ENCODE measurements at places on chromosomes 4 and X.

GRCh38 chr4:82140422-82140821, 233.4 kb downstream of the HNRNPD start:
- DNase-seq = no peak

- no peak for DNase-seq
Observed at GRCh38 chrX:44908153-44908552, 35.2 kb downstream of the KDM6A start.

- DNase-seq = no peak
Observed at GRCh38 chrX:38929966-38930421, 128.7 kb downstream of the MID1IP1 start.

DNA sequence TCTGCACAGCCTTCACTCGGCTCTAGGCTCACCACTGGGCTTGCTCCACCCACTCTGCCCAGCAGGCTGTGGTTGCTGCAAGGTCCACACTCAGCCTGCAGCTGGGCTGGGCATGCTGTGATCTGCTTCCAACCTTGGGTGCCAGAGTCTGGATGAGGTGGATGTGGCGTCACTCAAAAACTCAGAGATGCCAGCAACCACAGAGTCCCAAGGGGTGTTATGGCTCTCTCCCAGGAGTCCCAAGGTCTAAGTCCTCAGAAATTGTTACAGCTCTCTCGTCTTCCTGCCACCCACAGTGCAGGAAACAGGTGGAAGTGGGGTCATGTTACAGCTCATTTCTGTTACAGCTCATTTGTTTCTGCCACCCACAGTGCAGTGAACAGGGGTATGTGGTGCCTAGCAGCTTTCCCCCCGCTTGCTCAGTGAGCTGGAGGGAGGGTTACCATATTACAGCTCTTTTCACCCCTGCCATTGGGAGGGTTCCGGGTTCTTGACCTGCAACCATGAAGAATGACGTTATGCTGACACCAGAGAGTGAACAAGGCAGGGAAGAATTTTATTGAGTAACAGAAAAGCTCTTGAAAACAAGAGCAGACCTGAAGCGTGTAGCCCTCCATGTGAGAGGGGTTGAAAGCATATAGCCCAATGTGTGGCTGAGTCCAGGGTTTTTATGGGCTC, 893.9 kb downstream of the PCDH7 start:
- DNase-seq = no peak

- DNase-seq = no peak
Observed at GRCh38 chr4:169259271-169259670, 11.5 kb downstream of the SH3RF1 start.

- DNase-seq = no peak
Observed at GRCh38 chrX:3371163-3371562, 24.7 kb upstream of the MXRA5 start.

- DNase-seq = no peak
Observed at GRCh38 chr4:119937746-119938145, 128.9 kb downstream of the MAD2L1 start.

DNA sequence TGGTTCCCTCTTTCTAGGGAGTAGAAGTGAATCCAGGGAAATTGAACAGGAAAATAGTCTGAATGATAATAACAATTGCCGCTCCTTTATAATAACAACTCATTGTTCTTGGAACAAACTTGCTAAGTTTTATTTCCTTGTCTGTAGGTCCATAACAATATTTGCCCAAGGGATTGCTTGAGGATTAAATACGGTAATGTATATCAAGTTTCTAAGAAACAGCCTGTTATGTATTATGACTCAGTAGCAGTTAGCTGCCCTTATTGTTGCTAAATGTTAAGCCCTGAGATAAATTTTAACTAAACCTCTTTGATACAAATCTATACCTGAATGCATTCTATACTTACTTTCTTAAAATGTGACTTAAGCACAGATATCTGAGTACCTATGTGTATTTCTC, 215.9 kb upstream of the AADAT start:
- DNase-seq = no peak

- no peak for DNase-seq
Observed at GRCh38 chr4:148445860-148446330, 3.7 kb upstream of the NR3C2 start.

- no peak for DNase-seq
Observed at GRCh38 chr4:47368211-47368610, 95.3 kb downstream of the COMMD8 start.

- DNase-seq = no peak
Observed at GRCh38 chr4:103904123-103904522, 184.3 kb upstream of the TACR3 start.

DNA sequence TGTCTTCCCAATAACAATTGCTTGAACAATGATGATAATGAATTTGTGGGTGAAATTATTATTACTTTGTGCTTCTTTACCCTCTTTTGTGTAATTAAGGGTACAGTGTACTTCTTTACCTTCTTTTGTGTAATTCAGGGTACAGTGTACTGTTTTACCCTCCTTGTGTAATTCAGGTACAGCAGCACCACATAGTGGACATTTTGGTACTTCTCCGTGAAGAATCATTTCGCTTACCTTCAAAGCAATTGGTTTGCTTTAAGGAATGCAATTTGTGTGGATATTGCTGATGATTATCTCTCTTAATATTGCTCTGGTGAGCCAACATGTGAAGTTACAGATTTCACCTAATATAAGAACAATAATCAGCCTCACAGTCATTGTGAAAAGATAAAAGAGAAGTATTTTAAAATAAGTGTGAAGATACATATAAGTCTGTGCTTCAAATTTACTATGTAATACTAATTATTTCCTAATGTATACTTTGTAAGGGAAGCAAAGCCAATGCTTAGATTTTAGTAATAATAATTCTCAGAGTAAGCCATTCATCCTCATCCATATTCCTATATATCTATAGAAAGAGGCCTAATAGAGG, 27.2 kb upstream of the SEC24B start:
- DNase-seq = peak; percentile 56

DNA sequence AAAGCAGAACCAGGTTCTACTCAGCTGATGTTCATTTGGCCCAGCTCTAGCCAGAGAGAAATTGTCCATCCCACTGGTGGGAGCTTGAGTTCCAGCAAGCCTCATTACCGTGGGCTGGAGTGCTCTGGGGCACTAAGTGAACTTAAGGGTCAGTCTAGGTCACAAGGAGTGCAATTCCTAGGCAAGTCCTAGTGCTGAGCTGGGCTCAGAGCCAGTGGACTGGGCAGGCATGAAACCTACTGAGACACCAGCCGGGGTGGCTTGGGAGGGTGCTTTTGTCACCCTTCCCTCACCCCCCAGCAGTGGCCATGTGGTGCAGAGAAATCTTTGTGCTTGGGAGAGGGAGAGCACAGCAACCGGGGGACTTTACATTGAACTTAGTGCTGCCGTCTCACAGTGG, 39.4 kb downstream of the GSX2 start:
- DNase-seq = no peak

DNA sequence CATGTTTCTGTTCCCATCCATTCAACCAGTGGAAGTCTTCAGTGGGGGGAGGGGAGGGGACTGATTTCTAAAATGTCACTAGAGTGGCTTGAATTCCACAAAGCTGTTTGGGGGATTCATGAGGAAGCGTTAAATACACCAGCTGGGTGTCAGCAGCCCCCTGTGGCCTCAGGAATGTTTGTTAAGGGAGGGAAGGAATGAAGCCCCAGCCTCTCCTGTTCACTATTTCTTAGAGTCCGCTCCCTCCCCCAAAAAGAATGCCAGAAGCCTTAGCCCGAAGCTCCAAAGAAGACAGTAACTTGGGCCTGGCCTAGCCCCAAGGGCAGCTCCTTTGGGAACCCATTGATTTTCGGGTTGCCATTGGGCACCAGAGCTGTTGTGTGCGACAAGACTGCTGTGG, 3.3 kb downstream of the SHROOM2 start:
- DNase-seq = no peak

GRCh38 chrX:96170626-96171025, 514.0 kb upstream of the DIAPH2 start:
- DNase-seq = no peak

- DNase-seq = no peak
Observed at GRCh38 chr4:4990857-4991540, 28.3 kb downstream of the CYTL1 start.

- no peak for DNase-seq
Observed at GRCh38 chrX:53918702-53919101, 125.6 kb downstream of the PHF8 start.

- DNase-seq = no peak
Observed at GRCh38 chrX:131955099-131955777, 67.9 kb upstream of the STK26 start.

- no peak for DNase-seq
Observed at GRCh38 chr4:121108557-121108956, 36.2 kb upstream of the NDNF start.

- no peak for DNase-seq
Observed at GRCh38 chrX:26783512-26784225, 567.7 kb downstream of the MAGEB5 start.

- no peak for DNase-seq
Observed at GRCh38 chrX:105136786-105137185, 83.7 kb downstream of the TEX13A start.

GRCh38 chr4:7506119-7506518, 71.4 kb upstream of the PSAPL1 start:
- DNase-seq = no peak

GRCh38 chr4:79227860-79228259, 98.0 kb downstream of the NAA11 start:
- no peak for DNase-seq

DNA sequence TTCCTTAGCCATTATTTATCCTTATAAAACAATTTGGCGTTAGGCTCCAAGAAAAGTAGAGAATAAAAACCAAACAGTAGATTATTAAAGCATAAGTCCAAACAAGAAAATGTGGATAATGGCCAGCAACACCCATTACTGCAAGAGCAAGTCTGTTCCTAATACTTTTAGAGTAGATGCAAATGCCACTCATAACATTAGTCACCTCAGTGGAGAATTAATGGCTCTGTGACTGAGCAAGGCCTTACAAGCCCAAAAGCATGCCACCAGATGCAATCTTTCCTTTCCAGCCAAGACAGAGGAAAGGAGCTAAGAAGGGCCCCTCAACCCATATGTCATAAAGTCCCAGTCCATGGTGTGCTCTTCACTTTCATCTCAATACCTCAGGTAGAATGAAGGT, 373.8 kb downstream of the OPHN1 start:
- DNase-seq = no peak

- DNase-seq = no peak
Observed at GRCh38 chrX:79361192-79361870, 5.8 kb downstream of the ITM2A start.

GRCh38 chrX:4690521-4690920, 977.1 kb upstream of the PRKX start:
- no peak for DNase-seq

DNA sequence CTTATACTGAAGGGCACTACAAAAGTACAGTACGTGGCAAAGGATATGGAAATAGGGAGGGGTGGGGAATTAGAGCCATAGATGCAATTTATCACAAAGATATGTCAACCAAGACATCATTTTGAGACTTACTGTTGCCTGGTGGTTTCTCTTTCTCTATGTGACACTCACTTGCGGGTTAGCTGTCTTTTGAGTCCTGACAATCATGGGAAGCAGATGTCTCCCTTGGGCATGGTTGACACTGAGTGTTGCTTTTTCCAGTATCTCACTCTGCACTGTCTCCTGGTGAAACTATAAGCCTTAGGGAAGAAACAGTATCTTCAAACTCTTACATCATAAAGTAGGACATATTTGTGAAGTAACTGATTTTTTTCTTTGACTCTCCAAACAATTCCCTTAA, 383.5 kb upstream of the LCORL start:
- no peak for DNase-seq

DNA sequence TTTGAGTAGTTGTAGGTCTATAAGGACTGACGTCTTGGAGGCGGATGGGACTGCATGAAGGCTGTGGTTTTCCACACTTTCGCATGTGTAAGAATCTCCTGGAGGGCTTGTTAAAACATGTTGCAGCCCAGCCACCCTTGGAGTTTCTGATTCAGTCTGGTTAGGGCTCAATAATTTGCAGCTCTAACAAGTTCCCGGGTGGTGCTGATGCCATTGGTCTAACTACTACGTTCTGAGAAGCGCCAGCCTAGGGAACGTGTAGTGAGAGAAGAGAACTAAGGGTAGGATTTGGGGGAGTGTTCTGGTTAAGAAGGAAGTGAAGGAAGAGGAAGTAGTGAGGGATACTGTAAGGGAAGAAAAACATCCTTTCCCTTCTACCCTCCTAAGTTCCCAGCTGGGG, 138.9 kb downstream of the LARP7 start:
- DNase-seq = no peak

DNA sequence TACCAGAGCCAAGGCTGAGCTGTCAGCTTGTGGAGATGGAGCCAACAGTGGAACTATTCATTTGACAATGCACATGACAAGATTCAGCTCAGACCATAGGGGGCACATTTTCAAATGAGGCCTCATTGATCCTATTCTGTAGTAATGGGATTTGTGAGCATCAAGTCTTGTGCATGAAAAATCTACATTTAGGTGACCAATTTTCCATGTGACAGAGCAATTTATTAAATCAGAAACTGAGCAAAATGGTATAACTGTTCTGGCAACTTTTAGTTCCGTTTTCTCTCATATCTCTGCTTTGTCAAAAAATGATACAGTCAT, 108.5 kb upstream of the PCDH18 start:
- DNase-seq = no peak

DNA sequence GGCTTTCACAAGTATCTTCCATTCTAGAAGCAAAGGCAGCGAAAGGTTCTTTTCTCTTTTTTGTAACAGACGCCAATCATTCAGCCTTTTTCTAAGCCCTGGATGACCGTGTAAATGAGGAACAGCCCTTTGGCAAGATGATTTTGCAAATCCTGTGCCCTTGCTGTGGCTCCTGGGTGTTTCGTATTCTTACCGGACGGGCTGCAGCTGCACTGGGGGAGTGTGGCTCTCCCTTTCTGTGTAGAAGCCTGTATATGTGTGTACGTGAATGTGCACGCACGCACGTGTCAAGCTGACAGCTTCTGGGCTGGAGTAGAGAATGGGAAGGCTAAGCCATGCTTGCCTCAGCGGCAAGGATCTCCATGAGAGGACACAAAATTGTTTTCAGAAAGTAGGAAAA, 8.2 kb downstream of the GRPEL1 start:
- DNase-seq = no peak

- DNase-seq = no peak
Observed at GRCh38 chr4:24224446-24224845, 334.6 kb upstream of the PPARGC1A start.

DNA sequence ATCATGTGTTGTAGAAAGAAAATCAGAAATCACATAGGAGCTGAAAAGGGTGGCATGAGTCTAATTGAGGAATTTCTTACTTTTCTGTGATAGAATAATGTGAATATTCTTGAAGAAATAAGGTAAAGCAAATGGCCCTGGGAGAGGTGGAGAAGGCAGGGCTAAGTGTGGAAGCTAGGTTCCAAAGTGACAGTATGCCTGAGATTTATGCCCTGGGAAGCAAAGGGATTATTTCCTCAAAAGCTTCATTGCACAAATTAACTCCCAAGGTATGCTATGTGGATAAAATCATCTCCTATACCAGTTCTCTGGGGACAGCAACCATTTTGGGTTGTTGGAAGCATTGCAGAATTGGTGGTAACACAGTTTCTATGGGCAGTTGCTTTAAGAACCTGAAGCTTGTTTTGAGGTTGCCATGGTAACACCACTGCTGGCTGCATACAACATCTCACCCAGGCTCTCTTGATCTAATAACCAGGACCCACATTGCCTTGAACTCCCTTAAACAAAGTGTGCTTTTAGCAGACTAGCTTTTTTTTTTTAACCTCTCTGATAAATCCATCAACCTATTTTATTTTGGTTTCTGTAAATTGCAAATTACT, 21.0 kb downstream of the MAOA start:
- no peak for DNase-seq

- no peak for DNase-seq
Observed at GRCh38 chrX:78378476-78379115, 51.2 kb upstream of the CYSLTR1 start.
